Gastrocnemius medialis (tissue), 4 donors: ENCODE measurements at places on chromosomes 7 and 10. TPM values are rescaled to one million over a fixed set of nuclear protein-coding genes. Genes with fewer than 3 reads are reported as not detected.

The PILRB gene
- 32.4 TPM for total RNA-seq

The ACTL6B gene
- total RNA-seq, result not detected

GRCh38 chr10:7956508-7956907 is 98.0 kb upstream of the GATA3 start:
- H3K4me3 ChIP-seq, result no peak overlapping the region
- no peak overlapping the region for H3K27ac ChIP-seq

GRCh38 chr7:124692425-124692824 is 73.2 kb downstream of the GPR37 start:
- no peaks in the 10 kb centered on the region for H3K27me3 ChIP-seq
- H3K4me1 ChIP-seq, result peaks cover 10% of the 10 kb centered on the region
- no peak for DNase-seq
- peak overlapping the region; percentile 33 for H3K27ac ChIP-seq
- H3K4me3 ChIP-seq, result no peak overlapping the region
- no peaks in the 10 kb centered on the region for H3K36me3 ChIP-seq

DNA sequence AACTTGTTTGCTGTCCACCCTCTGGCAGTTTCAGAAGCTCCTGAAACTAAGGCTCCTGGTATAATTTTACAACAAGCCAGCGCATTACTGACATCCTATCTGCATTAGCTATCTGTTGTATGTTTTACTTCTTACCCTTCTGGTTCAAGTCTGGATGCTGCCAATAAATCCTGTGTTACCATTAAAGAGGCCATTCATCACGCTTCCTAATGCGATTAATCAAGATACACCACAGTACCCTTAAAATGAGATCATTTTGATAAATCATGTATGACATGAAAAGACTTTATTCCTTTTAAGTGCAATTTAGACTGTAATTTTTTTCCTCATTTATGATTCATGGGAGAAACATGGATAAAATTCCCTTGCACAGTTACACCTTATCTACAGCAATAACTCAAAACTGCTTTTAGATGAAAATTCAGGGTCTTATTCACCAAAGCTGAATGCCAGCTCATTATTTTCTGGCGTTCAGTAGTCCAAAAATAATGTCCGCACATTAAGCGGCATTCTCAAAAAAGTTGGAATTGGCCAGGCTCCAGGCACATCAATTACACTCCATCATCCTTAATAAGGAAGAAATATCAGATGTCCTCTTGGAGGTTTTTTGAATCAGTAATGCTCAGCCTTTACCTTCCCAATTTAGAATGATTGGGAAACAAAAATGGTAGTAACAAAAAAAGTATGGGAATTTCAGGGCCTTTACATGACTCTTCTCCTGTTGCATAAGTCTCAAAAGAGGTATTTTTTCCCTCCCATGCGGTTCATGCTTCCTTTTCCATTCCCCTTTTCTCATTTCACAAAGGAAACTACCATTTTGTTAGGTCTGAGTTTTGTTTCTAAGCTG is 878.5 kb downstream of the LRMDA start:
- no peak for DNase-seq
- no peak overlapping the region for H3K4me3 ChIP-seq
- no peak overlapping the region for H3K27ac ChIP-seq

The FAM25A gene
- total RNA-seq, result not detected

GRCh38 chr10:37495415-37495814 is 362.0 kb downstream of the ZNF248 start:
- DNase-seq, result no peak
- no peak overlapping the region for H3K27ac ChIP-seq
- no peaks in the 10 kb centered on the region for H3K36me3 ChIP-seq
- H3K4me1 ChIP-seq, result no peaks in the 10 kb centered on the region

- H3K4me3 ChIP-seq, result no peak overlapping the region
- no peak for DNase-seq
- H3K36me3 ChIP-seq, result no peaks in the 10 kb centered on the region
- peaks cover 9% of the 10 kb centered on the region for H3K4me1 ChIP-seq
Measured at GRCh38 chr7:128918016-128918665, 7.6 kb upstream of the KCP start.

DNA sequence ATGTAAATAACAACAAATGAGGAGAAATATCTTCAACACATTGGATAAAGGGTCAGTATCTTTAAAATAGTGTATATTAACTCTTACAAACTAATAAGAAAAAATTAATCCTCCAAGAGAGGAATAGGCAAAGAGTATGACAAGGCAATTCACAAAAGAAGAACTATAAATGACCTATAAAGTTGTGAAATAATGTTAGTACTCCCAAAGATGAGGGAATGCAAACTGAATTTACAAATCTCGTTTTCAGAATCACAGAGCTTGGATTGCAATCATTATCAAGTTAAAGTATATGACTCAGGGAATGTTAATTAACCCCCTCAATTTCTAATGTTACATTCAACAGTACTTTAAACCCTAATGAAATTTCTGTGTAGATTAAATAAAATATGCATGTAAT is 87.3 kb upstream of the TARP start:
- no peaks in the 10 kb centered on the region for H3K4me1 ChIP-seq
- no peaks in the 10 kb centered on the region for H3K36me3 ChIP-seq
- no peak overlapping the region for H3K27ac ChIP-seq
- DNase-seq, result no peak

The CCDC136 gene
- 10.7 TPM for total RNA-seq

DNA sequence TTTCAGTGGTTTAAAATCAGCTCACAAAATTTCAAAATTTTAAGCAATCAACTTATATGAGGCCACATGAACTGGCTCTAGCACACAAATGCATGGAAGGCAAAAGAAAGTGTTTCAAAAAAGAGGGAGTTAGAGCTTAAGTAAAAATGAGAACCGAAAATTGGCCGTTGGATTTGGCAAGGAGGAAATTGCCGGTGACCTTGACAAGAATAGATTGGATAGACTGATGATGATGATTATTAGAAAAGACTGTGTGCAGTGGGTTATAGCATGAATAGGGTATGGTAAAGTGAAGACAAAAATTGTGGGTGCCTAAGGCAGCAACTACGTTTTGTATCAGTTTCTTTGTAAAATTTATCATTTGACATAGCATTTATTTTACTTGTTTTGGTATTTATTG is 175.7 kb downstream of the SEMA3D start:
- no peak for DNase-seq
- no peak overlapping the region for H3K27ac ChIP-seq
- no peaks in the 10 kb centered on the region for H3K27me3 ChIP-seq
- H3K36me3 ChIP-seq, result no peaks in the 10 kb centered on the region
- no peak overlapping the region for H3K4me3 ChIP-seq

DNA sequence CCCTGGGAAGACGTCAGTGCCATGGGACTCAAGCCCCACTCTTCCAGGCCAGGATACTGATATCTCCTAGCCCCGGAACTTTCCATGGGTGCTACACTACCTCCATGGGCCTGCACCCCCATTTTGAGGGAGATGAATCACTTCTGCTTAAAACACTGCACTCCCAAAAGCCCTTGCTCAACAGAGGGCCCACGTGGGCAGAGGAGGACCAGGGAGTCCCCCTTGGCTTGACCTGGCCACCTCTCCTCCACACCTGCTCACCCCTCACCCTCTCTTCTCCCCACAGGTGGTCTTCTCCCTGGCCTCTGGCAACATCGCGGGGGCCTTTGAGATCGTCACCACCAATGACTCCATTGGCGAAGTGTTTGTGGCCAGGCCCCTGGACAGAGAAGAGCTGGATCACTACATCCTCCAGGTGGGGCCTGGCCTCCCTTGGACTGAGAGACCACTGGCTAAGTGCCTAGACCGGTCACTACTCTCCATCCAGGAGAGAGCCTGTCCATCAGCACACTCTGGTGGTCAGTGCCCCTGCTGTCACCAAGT is 19.9 kb upstream of the C10orf105 start:
- no peak overlapping the region for H3K4me3 ChIP-seq
- no peak overlapping the region for H3K27ac ChIP-seq
- no peak for DNase-seq

DNA sequence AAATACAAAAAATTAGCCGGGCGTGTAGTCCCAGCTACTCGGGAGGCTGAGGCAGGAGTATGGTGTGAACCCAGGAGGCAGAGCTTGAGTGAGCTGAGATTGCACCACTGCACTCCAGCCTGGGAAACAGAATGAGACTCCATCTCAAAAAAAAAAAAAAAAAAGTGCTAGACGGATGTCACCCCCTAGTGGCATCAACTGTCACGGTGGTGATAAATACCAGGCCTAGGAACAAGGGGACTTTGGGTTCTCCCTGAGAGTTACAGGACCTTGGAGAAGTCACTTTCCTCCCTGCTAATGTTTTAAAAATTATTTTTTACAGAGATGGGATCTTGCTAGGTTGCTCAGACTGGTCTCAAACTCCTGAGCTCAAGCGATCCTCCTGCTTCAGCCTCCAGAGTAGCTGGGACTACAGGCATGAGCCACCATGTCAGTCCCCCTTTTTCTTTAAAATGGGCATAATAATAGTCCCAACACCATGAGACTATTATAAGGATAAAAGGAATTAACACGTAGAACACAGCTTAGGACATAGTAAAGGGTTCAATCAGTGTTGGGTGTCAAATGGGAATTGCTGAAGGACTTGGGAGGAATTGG is 2.6 kb upstream of the TMEM130 start:
- H3K4me1 ChIP-seq, result no peaks in the 10 kb centered on the region
- no peak overlapping the region for H3K4me3 ChIP-seq
- no peak overlapping the region for H3K27ac ChIP-seq
- H3K36me3 ChIP-seq, result no peaks in the 10 kb centered on the region
- DNase-seq, result no peak

GRCh38 chr7:48428091-48428684 is 256.9 kb downstream of the ABCA13 start:
- H3K36me3 ChIP-seq, result no peaks in the 10 kb centered on the region
- no peaks in the 10 kb centered on the region for H3K4me1 ChIP-seq
- no peak overlapping the region for H3K27ac ChIP-seq
- no peak for DNase-seq
- no peaks in the 10 kb centered on the region for H3K27me3 ChIP-seq

- no peak overlapping the region for H3K4me3 ChIP-seq
- H3K27me3 ChIP-seq, result no peaks in the 10 kb centered on the region
- DNase-seq, result no peak
- no peak overlapping the region for H3K27ac ChIP-seq
- no peaks in the 10 kb centered on the region for H3K4me1 ChIP-seq
Measured at GRCh38 chr10:96352027-96352426, 6.8 kb downstream of the OPALIN start.

The TMEM270 gene
- not detected for total RNA-seq

DNA sequence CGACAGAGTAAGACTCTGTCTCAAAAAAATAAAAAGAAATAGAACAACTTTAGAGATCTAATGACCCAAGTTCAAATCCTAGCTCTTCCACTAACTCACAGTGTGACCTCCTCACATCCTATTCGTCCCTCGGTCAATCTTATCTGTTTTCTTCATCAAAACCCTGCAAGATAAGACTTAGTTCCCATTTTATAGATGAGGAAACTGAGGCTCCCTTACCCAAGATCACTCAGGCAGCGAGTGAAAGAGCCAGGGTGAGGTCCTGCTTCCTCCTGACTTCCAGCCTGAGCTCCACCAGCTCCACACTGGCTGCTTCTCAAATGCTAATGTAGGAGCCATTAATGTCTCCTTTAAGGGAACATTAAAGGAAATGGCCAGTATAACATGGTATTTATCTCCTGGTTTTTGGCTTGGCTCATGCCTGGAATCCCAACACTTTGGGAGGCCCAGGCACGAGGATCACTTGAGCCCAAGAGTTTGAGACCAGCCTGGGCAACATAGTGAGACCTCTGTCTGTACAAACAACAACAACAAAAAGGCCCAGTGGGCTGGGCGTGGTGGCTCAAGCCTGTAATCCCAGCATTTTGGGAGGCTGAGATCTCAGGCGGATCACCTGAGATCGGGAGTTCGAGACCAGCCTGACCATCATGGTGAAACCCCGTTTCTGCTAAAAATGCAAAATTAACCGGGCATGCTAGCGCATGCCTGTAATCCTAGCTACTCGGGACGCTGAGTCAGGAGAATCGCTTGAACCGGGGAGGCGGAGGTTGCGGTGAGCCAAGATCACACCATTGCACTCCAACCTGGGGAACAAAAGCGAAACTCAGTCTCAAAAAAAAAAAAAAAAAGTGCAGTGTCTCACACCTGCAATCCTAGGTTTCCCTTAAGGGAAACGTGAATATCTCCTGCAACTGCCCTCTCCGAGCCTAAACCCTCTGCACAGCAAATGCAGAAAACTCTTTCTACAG is 3.4 kb upstream of the RHBDD2 start:
- H3K4me3 ChIP-seq, result no peak overlapping the region
- peaks cover 15% of the 10 kb centered on the region for H3K4me1 ChIP-seq
- no peaks in the 10 kb centered on the region for H3K36me3 ChIP-seq
- DNase-seq, result no peak
- no peak overlapping the region for H3K27ac ChIP-seq

DNA sequence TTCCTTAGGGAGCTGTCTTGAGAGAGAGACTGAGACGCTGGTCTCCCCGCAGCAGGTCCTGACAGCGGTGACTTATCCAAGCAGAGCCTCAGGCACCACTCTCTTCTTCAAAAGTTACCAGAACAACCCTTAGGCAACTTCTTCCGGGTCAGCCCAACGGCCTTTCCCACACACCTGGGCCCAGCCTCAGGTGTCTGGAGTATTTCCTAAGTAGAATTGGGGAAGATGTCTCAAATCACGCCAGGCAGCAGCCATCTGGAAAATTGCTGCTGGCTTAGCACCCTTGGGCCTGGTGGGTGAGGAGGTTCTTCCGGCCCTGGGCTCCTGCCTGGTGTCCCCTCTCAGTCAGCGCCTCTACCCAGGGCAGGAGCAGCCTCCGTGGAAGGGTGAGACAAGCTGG is 80.4 kb upstream of the ANLN start:
- no peak for DNase-seq
- H3K27me3 ChIP-seq, result no peaks in the 10 kb centered on the region
- peaks cover 4% of the 10 kb centered on the region for H3K4me1 ChIP-seq
- H3K27ac ChIP-seq, result no peak overlapping the region

The STK17A gene
- 20.6 TPM for total RNA-seq

DNA sequence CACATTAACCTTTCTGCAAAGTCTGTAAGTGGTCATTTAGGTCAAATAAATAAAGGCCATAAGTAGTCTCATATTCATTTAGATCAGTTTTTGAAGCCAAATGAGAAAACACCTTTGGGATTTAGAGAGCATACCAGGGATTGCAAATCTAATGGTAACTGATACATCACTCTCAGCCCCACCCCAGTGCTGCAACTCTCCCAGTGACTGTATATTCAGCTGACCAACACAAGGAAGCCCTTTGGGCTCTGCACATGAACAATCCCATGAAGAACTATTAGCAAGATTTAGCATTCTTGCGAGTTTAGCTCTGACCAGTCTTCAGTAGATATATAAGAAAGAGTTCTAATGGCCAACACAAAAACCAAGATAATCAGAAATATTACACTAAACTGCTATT is 252.3 kb downstream of the CSTF2T start:
- H3K36me3 ChIP-seq, result no peaks in the 10 kb centered on the region
- no peaks in the 10 kb centered on the region for H3K27me3 ChIP-seq
- no peak overlapping the region for H3K27ac ChIP-seq
- no peak overlapping the region for H3K4me3 ChIP-seq
- peaks cover 46% of the 10 kb centered on the region for H3K4me1 ChIP-seq
- no peak for DNase-seq

- no peaks in the 10 kb centered on the region for H3K36me3 ChIP-seq
- no peak for DNase-seq
- peaks cover 24% of the 10 kb centered on the region for H3K4me1 ChIP-seq
- no peaks in the 10 kb centered on the region for H3K27me3 ChIP-seq
Measured at GRCh38 chr10:91412354-91413087, 2.4 kb downstream of the HECTD2 start.
